ENCODE measurements at places on chromosomes 11 and 22.

DNA sequence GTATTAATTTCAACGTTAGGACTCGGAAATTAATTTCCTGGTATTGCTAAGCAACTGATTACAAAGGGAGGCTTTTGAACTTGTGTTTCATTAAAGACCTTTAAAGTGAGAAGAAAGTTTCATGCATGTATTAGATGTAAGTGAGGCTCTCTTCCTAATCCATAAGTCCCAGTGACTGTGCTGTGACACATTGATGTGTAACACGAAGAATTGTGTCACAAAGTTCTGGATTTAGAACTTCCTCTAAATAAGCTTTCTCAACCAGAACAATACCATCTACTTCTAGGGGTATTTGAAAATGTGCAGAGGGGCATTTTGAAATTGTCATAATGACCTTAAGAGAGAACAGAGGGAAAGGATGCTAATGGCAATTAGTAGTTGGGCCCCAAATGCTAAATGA is 14.4 kb downstream of the DCUN1D5 start:
- DNase-seq = peak; percentile 25

GRCh38 chr11:514606-515005 is 7.6 kb upstream of the RNH1 start:
- DNase-seq = peak; percentile 19

- DNase-seq = no peak
Observed at GRCh38 chr11:130278151-130278550, 36.6 kb downstream of the ZBTB44 start.

- DNase-seq = no peak
Observed at GRCh38 chr11:2752923-2753322, 53.1 kb upstream of the KCNQ1OT1 start.

GRCh38 chr22:41668971-41669911 is 19.4 kb downstream of the SNU13 start:
- no peak for DNase-seq

DNA sequence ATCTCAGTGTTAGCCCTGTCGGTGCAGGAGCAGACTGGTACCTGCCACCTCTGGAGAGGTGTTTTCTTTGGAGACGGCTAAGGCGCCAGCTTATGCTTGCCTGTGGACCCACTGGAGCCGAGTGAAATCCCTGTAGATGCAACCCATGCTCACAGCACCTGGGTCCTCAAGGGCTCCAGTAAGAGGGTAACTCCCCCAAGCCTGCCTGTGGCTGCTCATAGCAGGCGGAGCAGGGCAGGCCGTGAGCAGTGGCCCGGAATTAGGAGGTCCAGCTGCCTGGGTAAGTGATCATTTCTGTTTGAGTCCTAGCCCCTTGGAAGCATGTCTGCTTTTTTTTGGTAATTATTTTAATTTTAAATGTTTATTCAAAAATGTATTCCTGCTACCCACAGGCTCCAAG is 43.8 kb downstream of the NAT10 start:
- DNase-seq = no peak

- DNase-seq = no peak
Observed at GRCh38 chr22:42365942-42366695, 66.1 kb downstream of the NFAM1 start.

DNA sequence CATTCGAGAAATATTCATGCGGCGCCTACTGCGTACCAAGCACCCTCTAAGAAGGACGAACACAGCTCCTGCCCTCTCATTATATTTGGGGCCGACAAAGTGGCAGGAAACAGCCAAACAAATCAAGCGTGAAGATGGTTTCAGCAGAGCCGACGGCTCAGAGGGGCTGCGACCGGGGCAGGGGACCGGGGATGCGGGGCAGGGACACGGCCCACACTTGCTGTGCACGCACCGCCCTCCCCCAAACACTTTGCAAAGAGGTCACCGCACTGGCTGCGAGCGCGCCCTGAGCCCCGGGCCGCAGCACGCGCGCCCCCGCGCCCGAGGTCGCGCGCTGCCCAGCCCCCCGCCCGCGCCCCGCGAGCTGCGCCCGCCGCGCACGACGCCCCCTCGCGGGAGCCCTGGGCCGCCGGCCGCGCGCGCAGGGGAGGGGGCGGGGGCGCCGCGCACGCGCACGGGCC is 255 bp upstream of the SYNGR1 start:
- no peak for DNase-seq

DNA sequence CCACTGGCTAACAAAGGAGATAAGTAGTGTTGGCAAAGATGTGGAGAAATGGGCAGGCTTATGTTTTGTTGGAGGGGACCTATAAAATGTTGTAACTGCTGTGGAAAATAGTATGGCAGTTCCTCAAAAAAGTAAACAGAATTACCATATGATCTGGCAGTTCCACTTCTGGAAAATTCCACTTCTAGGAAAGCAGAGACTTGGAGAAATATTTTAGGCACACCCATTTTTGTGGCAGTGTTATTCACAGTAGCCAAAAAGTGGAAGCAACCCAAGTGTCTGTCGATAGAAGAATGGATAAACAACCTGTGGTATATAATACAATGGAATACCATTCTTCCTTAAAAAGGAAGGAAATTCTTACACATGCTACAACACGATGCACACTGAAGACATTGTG is 57.0 kb upstream of the ADORA2A start:
- no peak for DNase-seq

- no peak for DNase-seq
Observed at GRCh38 chr11:57239348-57239747, 2.3 kb upstream of the APLNR start.

DNA sequence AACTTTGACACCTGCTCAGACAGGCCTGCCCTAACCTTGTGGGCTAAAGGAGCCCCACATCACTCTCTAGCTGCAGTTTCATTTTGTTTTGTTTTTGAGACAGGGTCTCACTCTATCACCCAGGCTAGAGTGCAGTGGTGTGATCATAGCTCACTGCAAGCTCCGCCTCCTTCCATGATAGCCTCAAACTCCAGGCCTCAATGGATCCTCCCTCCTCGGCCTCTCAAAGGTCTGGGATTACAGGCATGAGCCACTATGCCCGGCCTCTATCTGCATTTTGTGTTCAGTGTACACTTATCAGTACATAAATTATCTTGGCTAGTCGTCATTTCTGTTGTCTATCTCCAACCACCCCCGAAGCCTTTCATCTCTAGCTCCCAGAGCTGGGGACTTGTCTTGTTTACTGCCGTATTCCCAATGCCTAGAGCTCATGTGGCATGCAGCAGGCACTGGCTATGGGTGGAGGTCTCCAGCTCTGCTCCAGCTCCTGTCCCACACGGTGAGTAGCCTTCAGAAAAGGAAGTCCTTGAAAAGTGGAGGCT is 22.1 kb upstream of the PEX26 start:
- DNase-seq = no peak

GRCh38 chr11:27914080-27914479 is 193.9 kb downstream of the KIF18A start:
- no peak for DNase-seq

DNA sequence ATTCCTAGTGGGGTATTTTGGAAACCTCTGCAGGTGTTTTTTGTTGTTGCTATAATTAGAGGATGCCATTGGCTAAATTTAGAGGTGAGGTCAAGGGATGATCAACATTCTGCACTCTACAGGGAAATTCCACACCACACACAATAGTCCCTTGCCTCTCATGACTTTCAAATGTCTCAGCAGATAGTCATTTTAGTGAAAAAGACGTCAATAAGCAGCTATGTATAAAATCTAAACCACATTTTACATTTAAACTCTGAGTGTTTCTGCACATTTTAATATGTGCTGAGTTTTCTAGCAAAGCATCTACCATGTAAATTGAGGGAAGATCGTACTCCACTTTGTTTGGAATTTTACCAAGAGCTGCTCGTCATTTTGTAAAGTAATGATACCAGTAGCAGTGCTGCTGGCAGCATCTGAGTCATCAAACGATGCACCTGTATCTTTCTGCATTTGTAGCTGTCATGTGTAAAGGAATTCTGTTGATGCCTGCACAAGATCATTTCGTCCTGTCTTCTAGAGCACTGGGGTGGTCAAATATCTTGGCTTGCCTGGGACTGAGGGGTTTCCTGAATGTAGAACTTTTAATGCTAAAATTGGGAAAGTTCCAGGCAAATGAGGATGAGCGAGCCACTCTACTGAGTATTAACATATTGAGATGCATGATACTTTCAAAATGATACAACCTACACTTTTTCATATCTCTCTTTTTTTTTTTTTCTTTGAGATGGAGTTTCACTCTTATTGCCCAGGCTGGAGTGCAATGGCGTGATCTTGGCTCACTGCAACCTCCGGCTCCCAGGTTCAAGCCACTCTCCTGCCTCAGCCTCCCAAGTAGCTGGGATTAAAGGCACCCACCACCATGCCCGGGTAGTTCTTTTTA is 414.5 kb upstream of the SYN3 start:
- DNase-seq = no peak

DNA sequence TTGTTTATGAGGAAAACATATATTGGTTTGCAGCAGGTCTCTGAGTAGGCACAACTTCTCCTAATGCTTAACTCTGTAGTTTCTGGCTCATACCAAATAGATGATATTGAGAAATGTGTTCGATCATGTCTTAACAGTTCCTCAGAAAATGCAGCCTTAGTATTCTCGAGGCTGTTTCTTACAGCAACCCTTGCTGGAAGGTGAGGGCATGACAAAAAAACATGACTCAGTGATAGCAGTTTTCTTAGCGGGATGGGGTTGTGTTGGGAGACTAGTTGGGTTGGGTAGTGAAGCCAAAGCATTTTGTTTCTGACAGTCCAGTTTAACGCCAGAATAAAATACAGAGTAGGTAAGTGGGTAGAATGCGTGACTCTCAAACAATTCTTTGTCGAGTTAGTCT is 94.7 kb upstream of the PARVA start:
- no peak for DNase-seq

DNA sequence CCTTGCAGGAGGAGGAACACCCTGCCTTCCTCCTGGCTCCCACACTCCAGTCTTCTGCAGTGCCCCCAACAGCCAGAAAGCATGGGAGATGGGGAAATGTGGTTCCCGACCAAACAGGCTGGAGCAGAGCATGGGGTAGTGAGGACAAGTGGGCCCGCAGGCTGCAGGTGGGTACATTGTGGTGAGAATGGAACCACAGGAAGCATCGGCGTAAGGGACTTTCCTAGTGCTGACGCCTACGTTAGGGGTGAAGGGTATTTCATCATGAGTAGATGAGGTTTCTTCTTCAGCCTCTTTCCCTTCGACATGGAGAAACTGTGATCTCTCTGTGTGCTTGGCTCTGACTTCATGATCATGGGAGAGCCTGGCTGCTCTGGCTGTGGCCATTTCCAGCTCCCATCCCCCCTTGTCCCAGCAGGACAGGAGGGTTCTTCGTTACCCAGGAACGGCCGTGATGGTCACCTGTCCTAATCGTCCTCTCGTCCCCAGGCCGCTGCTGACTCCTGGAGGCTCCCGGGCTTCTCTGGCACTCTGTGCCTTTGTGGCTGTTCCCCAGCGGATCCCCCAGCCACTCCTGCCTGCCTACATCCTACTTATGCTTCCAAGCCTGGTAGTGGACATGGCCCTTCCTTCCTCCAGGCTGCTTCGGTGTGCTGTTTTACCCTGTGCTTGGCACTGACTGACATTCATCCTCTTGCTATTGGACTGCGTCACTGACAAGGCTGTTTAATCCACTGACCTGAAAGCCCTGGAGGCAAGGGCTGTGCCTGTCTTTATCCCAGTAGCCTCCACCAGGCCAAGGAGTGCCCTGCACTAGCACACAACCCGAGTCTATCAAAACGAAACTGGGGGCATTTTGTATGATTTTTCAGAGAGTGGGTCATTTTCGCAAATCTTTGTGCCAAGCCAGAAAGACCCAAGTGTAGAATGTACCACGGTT is 65.2 kb upstream of the CECR2 start:
- DNase-seq = peak; percentile 17

- peak; percentile 25 for DNase-seq
Observed at GRCh38 chr22:19361501-19362103, 69.9 kb downstream of the HIRA start.

DNA sequence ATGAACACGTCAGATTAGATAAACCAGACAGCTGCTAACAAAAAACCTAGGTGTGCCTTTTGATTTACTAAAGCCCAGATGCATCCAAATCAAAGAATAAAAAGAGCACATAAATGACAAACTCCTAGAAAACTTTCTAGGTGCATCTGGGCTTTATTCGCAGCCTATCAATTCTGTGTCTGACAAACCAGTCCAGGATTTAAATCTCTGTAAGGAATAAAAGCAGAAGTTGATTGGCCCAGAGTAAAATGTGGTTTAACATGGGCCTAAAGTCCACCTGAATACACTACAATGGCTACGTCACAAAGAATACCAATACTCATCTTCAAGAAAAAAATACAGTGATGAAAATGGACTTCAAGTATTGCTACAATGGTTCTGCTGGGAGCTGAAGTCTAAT is 66.8 kb downstream of the SOX6 start:
- DNase-seq = no peak

DNA sequence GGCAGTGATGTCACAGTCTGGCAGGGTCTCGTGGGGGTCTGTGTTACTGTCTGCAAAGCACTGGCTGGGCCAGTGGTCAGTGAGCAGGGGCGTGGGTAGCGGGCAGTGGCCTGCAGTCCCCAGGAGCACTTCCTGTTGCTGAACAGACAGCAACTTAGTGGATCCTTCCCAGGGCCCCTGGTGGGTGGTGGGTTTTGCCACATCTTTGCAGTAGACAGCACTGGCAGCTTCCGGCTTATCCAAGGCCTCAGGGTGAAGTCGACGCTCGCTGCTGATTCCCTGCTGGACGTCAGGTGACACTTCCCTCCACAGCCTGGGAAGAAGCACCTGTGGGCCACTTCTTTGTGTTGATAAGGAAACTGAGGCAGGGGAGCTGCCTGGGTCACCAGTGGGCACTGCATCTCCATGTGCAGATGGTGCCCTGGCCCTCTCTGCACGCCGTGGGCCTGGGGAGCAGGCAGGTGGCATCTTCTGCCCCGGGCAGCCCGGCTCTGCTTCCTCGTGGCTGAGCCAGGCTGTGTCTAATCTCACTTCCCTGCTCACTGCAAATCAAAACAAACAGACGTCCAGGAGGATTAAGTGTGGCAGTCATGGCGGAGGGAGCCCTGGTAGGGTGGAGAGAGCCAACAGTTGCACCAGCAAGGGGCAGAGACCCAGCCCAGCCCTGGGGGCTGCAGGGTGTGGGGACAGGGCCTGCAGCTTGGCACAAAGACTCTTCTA is 79.8 kb downstream of the KCNQ1 start:
- DNase-seq = no peak

DNA sequence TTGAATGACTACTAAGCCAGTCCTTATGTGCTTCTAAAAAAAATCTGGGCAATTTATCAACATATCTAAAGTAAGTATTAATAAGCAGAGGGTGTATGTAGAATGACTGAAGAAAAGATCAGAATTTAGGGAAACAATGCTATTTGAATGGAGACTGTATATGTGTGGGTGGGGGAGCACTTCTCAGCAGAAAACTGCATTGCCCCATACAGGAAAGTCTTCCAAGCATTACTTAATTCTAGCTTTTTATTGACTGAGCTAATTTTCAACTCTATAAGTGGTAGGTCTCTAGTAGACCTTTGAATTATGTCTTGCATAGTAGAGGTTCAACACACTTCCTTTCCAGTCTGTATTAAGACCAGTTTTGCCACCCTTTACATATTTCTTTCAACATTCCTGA is 41.7 kb downstream of the CASP12 start:
- peak; percentile 61 for DNase-seq

- no peak for DNase-seq
Observed at GRCh38 chr11:66189031-66189745, 79.3 kb upstream of the RAB1B start.

- DNase-seq = peak; percentile 66
Observed at GRCh38 chr22:48492366-48493320, 1335.0 kb downstream of the BRD1 start.

GRCh38 chr11:114340311-114341131 is 44.3 kb downstream of the NNMT start:
- peak; percentile 74 for DNase-seq

GRCh38 chr22:20786048-20786447 is 12.1 kb downstream of the SERPIND1 start:
- no peak for DNase-seq

- DNase-seq = no peak
Observed at GRCh38 chr22:46935506-46936377, 173.3 kb downstream of the TBC1D22A start.

All from NB4 (cell line).